Activated T-helper 1 cell treated with anti-CD3 and anti-CD28 coated beads, Interleukin-2, amount 50 U/mL, for 16 hours (primary cell): ENCODE measurements at places on chromosomes 3 and 15.
A peak's percentile ranks its signal among the peaks of the same experiment; 100 is the strongest.

DNA sequence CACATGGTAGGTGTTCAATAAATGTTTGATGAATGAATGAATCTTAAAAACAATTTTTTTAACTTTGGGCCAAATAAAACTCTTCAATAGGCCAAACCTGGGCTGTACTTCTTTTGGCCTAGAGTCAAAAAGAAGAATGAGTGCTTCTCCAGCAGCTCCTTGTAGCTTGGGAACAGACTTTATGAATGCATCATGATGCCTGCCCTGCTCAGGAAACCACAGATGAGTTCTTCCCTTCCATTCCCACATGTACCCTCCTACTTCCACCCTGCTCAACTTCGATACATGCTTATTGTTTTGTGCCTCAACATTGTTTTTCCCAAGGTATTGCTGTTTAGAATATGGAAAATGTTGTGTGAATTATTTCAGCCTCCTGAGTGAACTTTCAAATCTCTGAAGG lies 87.0 kb downstream of the FILIP1L start:
- DNase-seq, result no peak

- no peak for DNase-seq
Observed at GRCh38 chr3:23203708-23204330, 692 bp downstream of the UBE2E2 start.

DNA sequence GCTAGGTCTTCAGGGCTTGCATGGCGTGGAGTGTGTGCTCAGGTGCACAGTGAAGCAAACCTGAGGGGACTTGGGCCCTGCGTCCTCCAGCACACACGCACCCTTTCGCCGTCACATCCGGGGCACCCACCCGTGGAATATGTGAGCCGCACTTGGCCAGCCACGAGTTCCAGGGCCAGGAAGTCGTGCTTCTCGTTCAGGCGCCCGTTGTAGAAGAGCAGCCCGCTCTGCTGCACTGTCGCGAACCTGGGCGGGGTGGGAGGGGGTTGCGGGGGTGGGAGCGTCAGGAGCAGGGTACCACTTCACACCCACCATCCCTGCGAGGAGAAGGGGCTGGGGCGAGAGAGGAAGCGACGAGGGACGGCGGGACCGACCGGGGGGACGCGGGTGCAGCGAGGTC lies 7.1 kb downstream of the CELSR3 start:
- DNase-seq, result peak; percentile 32

DNA sequence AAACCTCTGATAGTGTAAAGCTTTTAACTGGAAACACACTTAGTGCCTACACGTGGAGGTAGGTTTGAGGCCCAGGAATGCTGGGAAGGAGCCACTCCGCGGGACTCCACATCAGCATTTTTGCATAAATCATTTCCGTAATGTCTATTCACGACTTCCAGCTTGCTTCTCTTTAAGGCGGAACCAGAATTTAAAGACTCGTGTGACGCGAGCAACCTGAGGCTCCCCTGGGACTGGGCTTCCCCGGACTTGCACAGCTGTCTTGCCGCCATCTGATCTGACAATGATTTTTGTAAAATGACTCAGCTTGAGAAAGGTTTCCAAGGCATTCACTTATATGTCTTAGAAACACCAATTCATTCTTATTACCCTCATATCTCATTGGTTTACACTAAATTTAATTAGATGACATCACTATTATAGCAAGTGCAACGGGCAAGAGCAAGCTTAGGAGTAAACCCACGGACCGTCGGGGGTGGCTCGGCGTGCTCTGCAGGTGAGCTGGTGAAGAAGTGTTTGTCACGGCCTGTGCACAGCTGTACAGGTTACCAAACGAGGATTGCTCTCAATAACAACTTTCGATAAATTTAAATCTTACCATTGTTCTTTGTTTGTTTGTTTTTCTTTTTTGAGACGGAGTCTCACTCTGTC lies 95.2 kb downstream of the CHSY1 start:
- no peak for DNase-seq

- DNase-seq, result no peak
Observed at GRCh38 chr3:69203631-69204314, 81.4 kb upstream of the LMOD3 start.

GRCh38 chr15:93835344-93835743 lies 396.0 kb upstream of the MCTP2 start:
- no peak for DNase-seq

GRCh38 chr3:46844397-46844796 lies 18.8 kb downstream of the MYL3 start:
- DNase-seq, result no peak

DNA sequence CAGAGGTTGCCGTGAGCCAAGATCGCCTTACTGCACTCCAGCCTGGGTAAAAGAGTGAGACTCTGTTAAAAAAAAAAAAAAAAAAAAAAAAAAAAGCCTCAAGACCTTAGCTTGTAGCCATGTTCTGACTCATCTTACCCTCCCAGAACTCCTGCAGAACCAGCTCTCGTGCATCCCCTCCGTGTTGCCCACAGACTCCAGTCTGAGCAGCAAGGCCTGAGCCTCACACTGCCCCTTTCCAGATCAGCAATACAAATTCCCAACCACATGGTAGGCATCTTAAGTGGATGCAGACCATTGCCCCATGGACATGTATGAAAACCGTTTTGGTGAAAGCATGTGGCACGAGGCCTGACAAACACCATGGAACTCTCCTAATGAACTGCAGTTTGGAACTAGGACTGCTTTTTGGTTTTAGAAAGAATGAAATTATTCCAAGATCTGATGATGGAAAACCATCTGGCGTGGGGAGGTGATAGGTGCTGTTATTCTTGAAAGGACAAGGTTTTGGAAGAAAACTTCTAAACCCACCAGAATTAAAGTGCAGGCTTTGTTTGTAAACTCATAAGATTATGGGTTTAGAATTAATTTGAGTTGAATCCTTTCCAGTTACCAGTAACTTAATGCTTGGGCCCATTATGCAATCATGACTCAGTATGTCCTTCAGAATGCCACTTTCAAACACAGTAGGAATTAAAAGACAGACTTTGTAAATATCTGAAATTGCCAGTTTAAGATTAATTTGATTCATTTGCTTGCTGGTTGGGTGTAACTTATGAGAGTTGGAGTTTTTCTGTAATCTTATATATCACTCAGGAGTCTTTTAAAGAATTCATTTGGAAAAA lies 163.7 kb upstream of the LRTM1 start:
- no peak for DNase-seq

- no peak for DNase-seq
Observed at GRCh38 chr15:70169147-70169546, 71.4 kb upstream of the TLE3 start.

DNA sequence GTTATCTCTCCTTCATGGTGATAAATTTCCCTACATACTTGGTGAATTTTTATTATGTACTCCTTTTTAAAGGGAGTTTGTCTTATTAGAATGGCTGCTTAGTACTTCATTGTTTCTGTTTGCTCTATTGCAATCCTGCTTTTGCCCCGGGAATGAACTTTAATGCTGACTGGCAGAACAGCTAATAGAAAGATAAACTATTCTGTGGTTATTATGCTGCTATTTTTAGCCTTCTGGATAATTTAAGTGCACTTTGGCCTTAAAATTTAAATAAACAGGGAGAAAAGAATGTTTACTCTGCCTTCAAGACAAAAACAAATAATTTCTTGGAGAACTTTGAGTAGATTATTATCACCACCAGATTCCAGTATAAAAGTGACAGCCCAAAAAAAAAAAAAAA lies 413.8 kb upstream of the CCDC54 start:
- no peak for DNase-seq

GRCh38 chr3:194333981-194334320 lies 17.2 kb downstream of the CPN2 start:
- no peak for DNase-seq

- no peak for DNase-seq
Observed at GRCh38 chr3:155697542-155697941, 47.3 kb downstream of the PLCH1 start.

DNA sequence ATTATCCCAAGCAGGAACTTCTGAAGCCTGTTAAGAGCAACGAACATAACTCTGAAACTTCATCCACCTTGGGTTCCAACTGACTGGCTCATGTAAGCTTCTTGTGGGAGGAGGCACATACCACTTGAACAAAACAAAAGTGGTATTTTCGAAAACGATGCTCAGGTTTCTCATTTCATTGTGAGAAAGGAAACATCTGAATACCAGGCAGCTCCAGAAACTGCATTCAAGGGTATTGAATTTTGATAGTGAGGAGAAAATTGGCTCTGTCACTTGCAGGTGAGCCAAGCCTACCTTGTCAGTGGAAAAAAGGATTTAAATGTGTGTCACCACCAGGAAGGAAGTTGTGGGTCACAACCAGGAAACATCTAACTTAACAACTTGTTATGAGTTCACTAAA lies 218.1 kb upstream of the SATB1 start:
- DNase-seq, result no peak

DNA sequence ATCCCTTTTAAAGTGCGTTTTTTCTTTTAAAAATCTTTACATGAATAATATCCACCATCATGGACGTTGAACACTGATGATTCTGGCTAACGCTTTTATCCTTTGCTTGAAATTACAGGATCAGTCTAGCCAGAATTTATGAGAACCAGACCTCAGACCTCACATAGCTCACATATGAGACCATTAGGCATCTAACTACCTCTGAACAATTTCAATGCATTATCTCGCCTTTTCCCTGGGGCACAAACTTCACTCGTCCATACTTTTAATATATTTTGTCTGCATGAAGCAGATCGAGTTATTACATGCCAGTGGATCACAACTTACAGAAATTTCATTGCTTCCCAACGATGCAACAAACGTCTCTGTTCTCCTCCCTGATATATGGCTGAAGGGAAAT lies 105.6 kb downstream of the MEIS2 start:
- no peak for DNase-seq

DNA sequence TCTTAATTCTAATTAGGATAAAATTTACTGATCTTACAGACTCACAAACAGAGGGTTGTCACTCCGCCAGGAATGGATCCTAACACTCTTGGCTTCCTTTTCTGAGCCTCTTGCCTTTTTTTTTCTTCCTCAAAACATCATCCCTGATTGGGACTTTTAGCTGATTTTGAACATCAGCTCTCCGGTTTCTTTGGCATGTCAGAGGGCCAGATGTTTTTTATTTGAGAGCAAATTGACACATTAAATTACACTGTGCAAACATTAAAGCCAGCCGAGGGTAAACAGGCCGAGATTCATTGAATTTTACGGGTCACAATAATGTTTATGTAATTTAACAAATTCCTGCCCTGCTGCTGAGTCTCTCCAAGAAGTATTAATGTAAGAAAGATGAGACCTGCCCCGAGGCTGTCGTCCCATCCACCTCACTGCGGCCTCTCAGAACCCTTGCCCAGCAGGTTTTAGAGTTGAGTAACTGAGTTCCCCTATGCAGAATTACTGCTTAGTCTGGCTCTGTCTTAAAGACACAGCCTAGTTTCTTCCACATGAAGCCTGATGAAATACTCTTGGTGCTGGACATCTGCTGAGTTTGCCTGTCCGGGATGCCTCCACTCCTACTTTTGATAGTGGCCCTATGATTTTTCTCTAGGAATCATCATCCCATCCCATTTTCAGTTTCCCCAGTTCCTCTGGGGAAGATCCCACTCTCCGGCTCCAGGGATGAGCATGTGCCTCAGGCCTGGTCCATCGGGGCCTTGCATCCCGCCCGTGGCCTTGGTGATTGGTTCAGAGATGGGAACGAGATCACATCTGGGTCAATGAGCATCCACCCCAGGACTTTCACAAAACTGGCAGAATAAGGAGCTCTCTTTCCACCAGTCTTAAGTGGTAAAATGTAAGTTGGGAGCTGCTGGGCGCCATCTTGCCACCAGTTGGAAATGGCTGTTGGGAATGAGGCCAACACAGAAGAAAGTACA lies 226.6 kb upstream of the TLE3 start:
- DNase-seq, result no peak

DNA sequence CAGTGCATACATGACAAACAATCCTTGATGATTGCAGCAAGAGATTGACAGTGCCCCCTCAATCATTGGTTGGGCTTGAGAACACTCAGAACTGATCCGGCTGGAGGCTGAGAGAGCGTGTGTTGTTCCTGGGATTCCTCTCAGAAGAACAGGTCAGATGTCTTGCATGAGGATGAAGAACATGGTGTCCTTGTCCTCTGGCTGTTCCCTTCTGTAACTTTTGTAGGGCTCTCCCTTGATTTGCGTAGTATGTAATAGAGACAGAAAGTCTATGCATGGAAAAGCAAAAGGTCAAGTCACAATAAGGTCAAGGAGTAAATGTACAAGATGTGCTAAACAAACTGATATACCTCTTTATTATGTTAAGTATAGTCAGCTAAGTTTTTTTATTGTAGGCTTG lies 8.2 kb downstream of the CHST2 start:
- DNase-seq, result no peak

DNA sequence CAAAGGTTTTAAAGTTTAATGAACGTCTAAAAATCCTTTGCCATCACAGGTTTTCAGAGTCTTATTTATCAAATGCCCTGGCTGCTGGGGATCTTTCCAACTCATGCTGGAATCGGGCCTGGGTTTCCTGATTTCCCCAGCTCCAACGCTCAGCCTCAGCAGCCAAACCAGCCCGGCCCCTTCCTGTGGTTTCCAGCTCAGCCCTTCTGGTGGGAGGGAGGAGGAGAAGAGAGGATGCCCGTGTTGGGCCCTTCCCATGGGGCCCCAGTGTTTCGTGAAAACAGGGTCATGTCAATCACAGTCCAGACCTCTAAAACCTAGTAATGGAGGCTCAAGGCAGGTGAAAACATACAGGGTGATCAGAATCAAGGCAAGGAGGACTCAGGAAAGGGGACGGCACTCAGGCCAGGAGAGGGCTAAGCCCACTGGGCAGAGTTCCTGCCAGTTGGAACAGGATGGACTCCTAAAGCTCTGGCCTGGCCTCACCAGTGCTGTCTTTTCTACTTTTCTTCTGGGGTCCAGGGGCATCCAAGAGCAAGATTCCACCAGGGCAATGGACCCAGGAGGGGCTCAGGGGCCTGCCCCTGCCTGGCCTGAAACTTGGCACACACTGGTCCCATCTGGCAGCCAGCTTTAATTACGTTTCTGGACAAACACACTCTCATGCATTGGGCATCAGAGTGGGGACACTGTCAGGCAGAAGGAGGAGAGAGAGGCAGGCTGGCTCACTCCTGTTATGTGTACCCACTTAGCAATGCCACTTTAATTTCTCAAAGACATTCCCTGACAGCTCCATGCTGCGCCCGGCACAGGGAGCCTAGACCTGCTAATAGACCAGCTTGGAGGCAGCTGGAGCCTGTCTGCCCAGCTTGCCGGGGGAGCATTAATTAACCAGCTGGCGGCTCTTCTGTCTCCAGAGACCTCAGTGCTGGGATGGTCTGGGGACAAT lies 194.6 kb downstream of the FAM43A start:
- no peak for DNase-seq
